ENCODE measurements at places on chromosomes 3 and 15. TPM values are rescaled to one million over a fixed set of nuclear protein-coding genes. Genes with fewer than 3 reads are reported as not detected.

WDR76 gene
- total RNA-seq = 8.2 TPM

TMC3 gene
- 0.21 TPM for total RNA-seq

COL6A6 gene
- total RNA-seq = 1.1 TPM

AGTR1 gene
- not detected for total RNA-seq

CAPN3 gene
- total RNA-seq = 37.9 TPM

TMEM115 gene
- total RNA-seq = 67.0 TPM

STX19 gene
- not detected for total RNA-seq

GRCh38 chr3:129226374-129226773, 23.0 kb upstream of the COPG1 start:
- no peaks in the 10 kb centered on the region for H3K36me3 ChIP-seq
- no peak overlapping the region for H3K4me3 ChIP-seq
- H3K4me1 ChIP-seq = no peaks in the 10 kb centered on the region
- DNase-seq = peak; percentile 81

- H3K4me3 ChIP-seq = no peak overlapping the region
- no peak overlapping the region for H3K27ac ChIP-seq
- no peaks in the 10 kb centered on the region for H3K4me1 ChIP-seq
- no peak for DNase-seq
- H3K36me3 ChIP-seq = no peaks in the 10 kb centered on the region
Observed at GRCh38 chr3:121979246-121979645, 42.8 kb downstream of the ILDR1 start.

DNA sequence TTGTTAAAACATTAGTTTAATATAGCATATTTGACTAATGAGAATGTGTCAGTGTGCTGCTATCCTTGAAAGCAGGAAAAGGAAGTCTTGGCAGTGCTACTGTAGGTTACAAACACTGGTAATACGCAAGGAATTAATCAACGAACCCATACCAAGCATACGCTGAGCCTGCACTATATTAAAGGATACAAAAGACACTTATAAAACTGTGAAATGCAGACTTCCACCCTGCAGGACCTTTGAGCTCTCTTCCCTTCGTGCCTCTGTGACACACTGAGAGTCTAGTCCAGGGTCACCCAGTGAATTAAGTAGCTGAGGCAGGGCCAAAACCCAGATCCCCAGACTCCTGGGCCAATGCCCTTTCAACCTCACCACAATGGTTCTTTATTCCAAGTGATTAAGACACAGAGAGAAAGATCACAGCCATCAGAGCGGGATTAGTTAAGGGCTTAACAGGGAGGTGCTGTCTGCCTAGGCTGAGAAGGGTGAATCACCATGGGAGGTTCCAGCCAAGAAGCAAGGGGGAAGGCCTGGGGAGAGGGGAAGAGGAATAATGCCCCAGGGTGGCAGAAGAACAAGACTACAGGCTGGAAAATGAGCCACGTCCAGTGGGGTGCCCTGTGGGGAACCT, 6.8 kb downstream of the ANXA2 start:
- DNase-seq = peak; percentile 91
- H3K4me1 ChIP-seq = peaks cover 12% of the 10 kb centered on the region
- no peaks in the 10 kb centered on the region for H3K36me3 ChIP-seq
- H3K27ac ChIP-seq = no peak overlapping the region
- no peaks in the 10 kb centered on the region for H3K27me3 ChIP-seq

DNA sequence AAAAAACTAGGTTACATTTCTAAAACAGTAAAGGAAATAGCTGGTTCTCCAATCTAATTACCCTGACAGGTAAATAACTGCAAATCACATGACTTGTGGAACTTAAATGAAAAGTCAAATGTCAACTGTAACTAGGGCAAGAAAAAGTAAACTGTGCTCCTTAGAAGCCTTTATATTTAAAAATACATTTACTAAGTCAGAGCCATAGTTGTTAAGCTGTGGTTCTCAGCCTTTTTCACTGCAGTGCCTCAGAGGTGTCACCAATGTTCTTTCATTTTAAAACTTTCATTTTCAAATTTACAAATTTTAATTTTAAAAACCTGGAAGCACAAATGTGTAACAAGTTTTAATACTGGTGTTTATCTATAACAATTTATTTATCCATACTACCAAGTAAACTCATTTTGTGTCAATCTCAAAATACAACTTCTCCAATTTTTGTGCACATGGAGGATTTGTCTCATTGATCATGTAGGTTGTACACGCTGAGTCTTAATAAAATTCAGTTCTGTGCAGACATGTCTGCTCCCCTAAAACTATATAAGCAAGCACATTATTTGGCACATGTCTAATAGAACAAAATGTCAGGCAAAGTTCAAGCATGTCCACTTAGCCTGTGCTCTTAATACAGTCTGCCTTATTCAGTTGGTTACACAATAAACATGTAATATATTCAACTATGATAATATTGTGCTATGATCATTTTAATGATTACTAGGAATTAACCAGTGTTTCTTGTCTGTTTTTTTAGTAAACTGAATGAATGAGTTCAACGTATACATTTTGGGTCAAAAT, 70.4 kb downstream of the DLG1 start:
- DNase-seq = no peak
- H3K4me3 ChIP-seq = no peak overlapping the region
- no peaks in the 10 kb centered on the region for H3K27me3 ChIP-seq

DNA sequence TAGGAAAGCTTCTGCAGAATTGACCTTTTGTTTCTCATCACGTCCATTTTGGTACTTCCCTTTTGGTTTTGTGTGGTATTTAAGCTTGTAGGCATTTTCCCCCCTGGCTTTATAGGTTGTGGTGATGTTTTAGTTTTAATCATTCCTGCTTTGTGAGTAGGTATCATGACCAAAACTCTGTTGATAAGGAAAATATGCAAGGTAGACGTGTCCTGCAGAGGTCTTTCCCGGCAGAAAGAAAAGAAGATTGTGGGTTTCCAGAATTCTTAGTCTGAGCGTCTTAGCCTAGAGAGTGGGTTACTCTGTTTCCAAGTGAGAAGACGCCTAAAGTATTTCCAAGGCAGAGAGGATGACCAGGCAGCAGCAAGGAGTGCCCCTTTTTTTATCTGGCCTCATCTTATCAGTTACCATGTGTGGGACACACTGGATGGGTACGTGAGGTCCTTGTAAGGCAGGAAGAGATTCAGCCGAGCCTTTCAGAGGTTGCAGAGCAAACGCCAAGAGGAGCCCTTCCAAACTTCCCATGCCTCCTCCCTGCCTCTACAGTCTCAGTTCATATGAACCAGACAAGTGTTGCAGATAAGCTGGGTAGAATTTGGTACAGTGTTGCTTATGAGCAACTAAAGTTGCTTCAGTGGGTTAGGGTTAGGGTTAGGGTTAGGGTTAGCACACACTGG, 58.8 kb downstream of the ARNT2 start:
- H3K27me3 ChIP-seq = no peaks in the 10 kb centered on the region
- no peaks in the 10 kb centered on the region for H3K36me3 ChIP-seq
- no peak for DNase-seq
- H3K4me1 ChIP-seq = no peaks in the 10 kb centered on the region
- H3K4me3 ChIP-seq = no peak overlapping the region

GRCh38 chr3:168485936-168486335, 390.2 kb upstream of the GOLIM4 start:
- peaks cover 25% of the 10 kb centered on the region for H3K4me1 ChIP-seq
- H3K27ac ChIP-seq = no peak overlapping the region
- DNase-seq = no peak
- H3K4me3 ChIP-seq = no peak overlapping the region
- H3K36me3 ChIP-seq = no peaks in the 10 kb centered on the region
- no peaks in the 10 kb centered on the region for H3K27me3 ChIP-seq

GRCh38 chr15:39135989-39136388, 444.9 kb upstream of the THBS1 start:
- H3K27me3 ChIP-seq = no peaks in the 10 kb centered on the region
- no peaks in the 10 kb centered on the region for H3K36me3 ChIP-seq
- H3K4me1 ChIP-seq = peaks cover 16% of the 10 kb centered on the region
- no peak overlapping the region for H3K4me3 ChIP-seq
- peak; percentile 80 for DNase-seq

DNA sequence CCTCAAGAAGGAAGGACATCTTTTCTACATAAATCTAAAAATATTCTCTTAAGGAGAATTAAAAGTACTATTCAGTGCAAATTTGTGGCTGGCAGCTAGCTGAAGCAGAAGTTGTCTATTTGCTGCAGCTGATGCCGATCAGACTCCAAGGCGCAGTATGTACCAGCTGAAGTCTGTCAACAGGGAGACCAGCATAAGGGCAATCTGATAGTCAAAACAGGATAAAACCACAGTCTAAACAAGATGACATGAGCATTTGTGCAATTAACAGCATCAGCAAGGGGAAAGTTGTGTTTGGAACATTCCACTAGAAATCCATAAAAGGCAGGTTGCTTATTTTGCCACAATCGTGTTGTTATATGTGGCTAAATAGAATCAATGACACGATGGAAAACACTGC, 198.2 kb upstream of the ROBO2 start:
- H3K27ac ChIP-seq = no peak overlapping the region
- no peak for DNase-seq
- H3K36me3 ChIP-seq = no peaks in the 10 kb centered on the region
- no peaks in the 10 kb centered on the region for H3K27me3 ChIP-seq
- no peaks in the 10 kb centered on the region for H3K4me1 ChIP-seq

DNA sequence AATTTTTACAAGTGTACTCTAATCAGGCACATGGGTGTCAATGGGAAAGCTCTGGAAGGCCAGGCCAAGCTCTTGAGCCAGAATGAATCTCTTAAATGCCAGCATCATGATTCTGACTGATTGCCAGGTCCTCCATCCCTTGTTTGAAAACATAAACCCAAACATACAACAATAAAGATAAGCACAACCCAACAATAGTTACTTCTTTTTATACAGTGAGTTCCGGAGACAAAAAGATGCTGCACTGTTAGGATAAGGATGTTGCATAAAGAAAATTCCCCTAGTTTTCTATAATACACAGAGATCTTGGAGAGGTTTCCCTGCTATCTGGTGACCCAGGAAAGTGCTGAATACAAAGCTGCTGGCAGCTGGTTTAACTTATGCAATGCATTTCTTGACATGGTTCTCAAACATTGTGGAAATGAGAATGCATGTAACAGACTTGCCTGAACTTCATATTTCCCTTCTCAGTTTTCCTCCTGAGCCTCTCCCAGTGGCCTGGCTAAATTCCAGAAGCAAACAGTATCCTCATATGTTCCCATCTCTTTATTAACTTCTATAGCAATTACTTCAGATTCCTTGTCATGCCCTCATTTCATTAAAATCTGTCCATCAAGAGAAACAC, 180.1 kb upstream of the PRICKLE2 start:
- H3K4me1 ChIP-seq = no peaks in the 10 kb centered on the region
- no peak for DNase-seq
- no peak overlapping the region for H3K27ac ChIP-seq
- H3K36me3 ChIP-seq = no peaks in the 10 kb centered on the region
- no peaks in the 10 kb centered on the region for H3K27me3 ChIP-seq

DNA sequence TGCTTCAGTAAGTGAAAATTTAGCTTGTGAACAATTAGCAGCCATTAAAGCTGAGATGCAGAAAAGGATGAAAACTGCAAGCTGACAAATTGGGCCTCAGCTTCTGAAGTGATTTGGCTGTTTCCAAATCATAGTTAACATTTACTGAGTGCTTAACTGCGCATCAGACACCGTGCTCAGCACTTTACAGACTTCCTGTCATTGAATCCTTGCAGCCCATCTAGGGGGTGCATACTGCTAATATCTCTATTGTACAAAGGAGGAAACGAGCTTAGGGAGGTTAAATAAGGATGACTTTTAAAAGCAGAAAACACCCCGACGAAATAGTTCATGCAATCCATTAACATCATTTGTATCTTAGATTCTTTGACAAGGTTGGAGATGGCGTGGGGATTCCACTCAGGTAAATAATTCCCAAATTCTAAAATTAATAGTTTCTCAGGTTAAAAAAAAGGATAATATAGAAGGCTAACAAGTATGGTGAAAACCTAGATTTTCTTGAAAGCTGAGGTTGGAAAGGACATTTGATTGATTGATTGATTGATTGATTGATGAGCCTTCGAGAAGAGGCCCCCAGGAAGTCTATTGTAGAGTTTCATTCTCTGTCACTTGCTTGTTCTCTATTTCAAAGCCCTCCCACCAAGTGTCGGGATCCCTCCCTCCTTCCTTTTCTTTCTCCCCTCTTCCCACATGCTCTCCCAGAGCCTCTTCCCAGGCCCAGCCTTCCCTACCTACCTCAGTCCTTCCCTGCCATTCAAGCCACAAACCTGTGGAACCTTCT, 23.5 kb upstream of the EPHB3 start:
- no peak overlapping the region for H3K4me3 ChIP-seq
- H3K36me3 ChIP-seq = no peaks in the 10 kb centered on the region
- no peak overlapping the region for H3K27ac ChIP-seq
- DNase-seq = no peak
- H3K27me3 ChIP-seq = peaks cover 3% of the 10 kb centered on the region

- H3K4me1 ChIP-seq = no peaks in the 10 kb centered on the region
- H3K36me3 ChIP-seq = no peaks in the 10 kb centered on the region
- no peak overlapping the region for H3K4me3 ChIP-seq
- DNase-seq = no peak
- H3K27ac ChIP-seq = no peak overlapping the region
- H3K27me3 ChIP-seq = no peaks in the 10 kb centered on the region
Observed at GRCh38 chr3:59234884-59235633, 185.2 kb upstream of the CFAP20DC start.

DNA sequence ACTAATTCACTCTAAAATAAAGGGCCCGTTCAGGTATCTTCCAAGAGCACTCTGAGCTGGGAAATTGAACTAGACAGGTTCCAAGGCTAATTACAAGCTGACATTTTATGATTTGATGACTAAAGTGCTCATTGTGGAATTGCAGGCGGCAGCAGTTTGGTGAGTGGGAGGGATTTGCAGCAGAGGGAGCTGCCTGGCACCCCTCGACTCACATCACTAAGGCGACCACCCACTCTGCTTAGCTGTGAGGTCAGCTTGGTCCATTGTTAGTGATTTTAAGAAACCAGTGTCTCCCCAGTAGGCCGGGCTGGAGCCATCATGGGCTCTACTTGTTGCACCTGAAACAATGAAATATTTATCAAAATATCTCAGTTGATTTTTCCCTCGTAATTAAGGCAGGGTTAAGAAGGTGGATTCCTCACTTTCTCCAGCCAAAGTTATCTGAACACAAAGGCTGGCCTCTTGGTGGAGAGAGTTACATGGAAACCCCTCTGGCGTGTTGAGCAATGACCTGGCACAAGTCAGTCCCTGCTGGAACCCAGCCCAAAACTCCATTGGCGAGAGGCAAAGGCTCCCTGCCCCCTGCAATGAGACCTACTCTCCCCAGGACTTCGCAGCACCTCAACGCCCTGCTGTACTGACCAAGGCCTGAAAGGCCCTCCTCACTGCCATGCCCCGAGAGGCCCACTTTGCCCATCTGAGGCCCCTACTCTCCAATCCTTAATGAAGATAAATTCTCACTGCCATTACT, 65.0 kb upstream of the ATP2B2 start:
- no peak overlapping the region for H3K27ac ChIP-seq
- no peak overlapping the region for H3K4me3 ChIP-seq
- H3K4me1 ChIP-seq = no peaks in the 10 kb centered on the region
- DNase-seq = peak; percentile 49
- no peaks in the 10 kb centered on the region for H3K36me3 ChIP-seq

GRCh38 chr3:141875374-141875892, 1.0 kb upstream of the ATP1B3 start:
- H3K4me1 ChIP-seq = peaks cover 11% of the 10 kb centered on the region
- peak overlapping the region; percentile 61 for H3K27ac ChIP-seq
- H3K27me3 ChIP-seq = no peaks in the 10 kb centered on the region
- DNase-seq = peak; percentile 87
- H3K4me3 ChIP-seq = peak overlapping the region; percentile 100

All from cardiac muscle cell (in vitro differentiated cells and primary cell).